ENCODE measurements at places on chromosomes 3 and 15. TPM values are rescaled to one million over a fixed set of nuclear protein-coding genes. Genes with fewer than 3 reads are reported as not detected.

Gene ADGRG7
- total RNA-seq: not detected

Gene PLEKHO2
- 6.0 TPM for total RNA-seq

Gene RHCG
- total RNA-seq: 2.5 TPM

GRCh38 chr3:135078283-135078682 lies 283.2 kb downstream of the EPHB1 start:
- no peak for DNase-seq

DNA sequence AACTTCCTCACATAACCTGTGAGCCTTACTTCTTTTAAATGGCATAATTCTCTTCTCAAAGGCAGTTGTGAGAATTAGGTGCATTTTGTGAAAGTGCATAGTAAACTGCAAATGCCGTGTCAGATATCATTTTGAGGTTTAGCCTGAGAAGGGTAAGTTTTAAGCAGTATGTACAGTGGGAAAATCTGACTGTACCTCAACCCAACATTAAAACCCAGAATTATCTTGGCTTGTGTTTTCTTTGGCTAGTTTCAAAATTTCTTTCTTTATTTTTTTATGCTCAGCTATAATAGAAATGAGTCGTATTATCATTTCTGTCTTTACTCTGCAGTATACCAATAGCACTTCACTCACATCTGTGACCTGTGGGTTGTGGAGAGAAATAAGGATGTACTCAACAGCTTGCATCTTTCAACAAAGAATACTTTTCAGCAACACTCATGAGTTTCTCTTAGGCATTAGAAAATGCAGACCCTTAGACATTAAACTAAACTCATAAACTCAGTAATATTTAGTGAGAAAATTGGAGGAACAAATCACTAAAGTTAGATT lies 65.7 kb downstream of the RASA2 start:
- DNase-seq: no peak

DNA sequence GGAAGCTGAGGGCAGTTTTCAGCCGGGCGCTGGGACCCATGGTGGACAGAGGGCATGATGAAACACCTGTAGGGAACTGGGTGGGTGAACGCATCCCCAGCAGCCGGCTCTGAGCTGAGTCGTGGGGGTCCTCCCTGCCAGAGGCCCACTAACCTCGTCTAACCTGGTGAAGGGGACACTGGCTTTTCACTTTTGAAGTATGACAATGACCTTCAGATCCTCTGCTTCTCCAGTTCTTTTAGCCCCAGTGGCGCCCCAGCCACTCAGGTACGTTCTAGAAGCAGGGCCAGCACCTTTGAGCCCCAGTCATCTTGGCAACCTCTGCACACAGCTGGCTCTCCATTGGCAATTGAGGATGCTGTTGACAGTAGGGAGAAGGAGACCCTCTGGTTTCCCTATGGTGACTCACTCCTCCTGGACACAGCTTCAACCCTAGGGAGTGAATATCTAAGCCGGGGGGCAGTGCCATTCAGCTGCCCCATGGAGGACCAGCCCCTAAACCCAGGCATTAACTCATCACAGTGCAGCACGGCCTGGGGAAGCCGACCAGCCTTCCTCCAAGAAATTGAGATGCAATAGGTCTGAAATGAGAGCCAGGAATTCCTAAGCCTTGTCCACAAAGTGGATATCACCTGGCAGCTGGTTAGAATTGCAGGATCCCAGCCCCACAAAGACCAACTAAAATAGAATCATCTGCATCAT lies 46.1 kb downstream of the CMTM6 start:
- DNase-seq: no peak

Measured in mammary epithelial cell (primary cell).